ENCODE measurements at places on chromosomes 16 and 17. TPM values are rescaled to one million over a fixed set of nuclear protein-coding genes. Genes with fewer than 3 reads are reported as not detected.

- DNase-seq: peak; percentile 56
Observed at GRCh38 chr17:29592850-29593551, at the start of gene ANKRD13B. Gene ANKRD13B, plus strand, starts transcription at chr17:29593132. Its CDS starts 490 bp downstream, at chr17:29593622.

- DNase-seq: no peak
Observed at GRCh38 chr17:40371261-40371929, 6.9 kb upstream of the GJD3 start.

DNA sequence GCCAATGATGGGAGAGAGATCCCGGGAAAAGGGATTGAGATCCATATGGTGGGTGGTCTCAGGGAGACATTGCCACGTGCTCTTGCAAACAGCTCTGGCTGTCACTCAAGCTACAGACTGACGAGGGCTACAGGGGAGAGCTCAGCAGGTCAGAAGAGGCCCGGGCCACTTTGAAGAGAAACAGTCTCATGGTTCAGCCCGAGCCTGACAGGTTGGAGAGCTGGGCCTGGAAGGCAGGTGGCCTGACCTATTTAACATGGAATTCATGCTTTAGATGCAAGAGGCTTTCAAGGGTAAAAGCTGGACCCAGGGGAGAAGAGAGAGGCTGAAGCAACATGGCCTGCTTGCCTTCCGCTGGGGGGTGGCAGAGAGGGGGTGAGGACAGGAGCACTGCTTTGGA, 81.0 kb upstream of the BRD7 start:
- no peak for DNase-seq

- no peak for DNase-seq
Observed at GRCh38 chr17:32470405-32471167, 16.2 kb upstream of the CDK5R1 start.

DNA sequence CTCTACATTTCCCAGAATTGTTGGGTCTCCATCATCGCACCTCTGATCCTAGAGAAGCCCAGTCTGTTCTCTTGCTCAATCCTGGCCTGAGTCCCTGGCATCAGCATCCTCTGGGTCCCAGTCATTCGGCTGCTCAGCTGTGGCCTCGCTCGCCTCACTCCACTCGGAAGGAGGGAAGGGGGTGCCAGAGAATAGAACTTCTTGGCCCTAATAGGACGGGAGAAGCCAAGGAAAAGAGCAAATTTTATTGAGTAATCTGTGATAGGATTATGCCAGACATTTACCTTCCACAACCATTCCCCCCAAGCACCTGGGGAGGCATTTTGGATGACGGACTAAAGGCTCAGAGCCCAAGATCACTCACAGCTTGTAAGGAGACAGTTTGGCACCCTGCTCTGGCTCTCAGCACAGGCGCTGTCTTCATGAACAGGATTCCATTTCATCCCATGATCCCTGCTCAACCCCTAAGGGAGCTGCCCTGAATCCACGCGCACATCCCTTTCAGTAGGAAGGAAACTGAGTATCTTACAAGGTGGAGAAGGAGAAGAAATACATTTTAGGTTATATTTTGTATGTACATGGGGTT, 498 bp upstream of the CLEC10A start:
- DNase-seq: no peak

GRCh38 chr17:42049834-42050392, 488 bp downstream of the C17orf113 start:
- DNase-seq: no peak

GRCh38 chr16:28082624-28083023, 19.1 kb upstream of the GSG1L start:
- no peak for DNase-seq

GRCh38 chr16:68265078-68265920, 973 bp downstream of the SLC7A6 start:
- DNase-seq: no peak

- no peak for DNase-seq
Observed at GRCh38 chr17:76414334-76415295, 30.2 kb downstream of the SPHK1 start.

Gene EXOSC6
- total RNA-seq: 41.6 TPM

Gene CEP131
- 40.7 TPM for total RNA-seq

Measured in neural crest cell (in vitro differentiated cells).